Right renal pelvis (tissue), 4 donors: ENCODE measurements at places on chromosomes 1 and 21.

- no peak for DNase-seq
These were observed 62.8 kb downstream of the NGF start for GRCh38 chr1:115275216-115275615.

DNA sequence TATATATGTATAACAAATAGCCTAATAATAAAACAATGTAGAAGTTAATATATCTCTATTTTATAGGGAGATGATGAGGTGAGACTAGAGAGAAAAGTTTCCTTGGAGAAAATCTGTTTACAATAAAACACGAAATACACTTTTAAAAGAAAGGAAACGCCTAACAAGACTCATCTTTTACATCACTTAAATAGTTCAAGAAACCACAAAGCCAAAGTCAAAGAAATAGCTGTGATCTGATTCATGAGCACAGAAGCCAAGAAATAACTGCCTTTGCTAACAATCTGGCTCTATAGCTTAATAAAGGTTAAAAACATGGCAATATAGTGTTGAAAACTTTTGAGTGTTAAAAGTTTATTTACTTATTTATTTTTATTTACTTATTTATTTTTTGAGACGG is 61.5 kb downstream of the TOR3A start:
- no peak for DNase-seq

- no peak for DNase-seq
These were observed 16.3 kb upstream of the ACKR1 start for GRCh38 chr1:159188375-159188788.

DNA sequence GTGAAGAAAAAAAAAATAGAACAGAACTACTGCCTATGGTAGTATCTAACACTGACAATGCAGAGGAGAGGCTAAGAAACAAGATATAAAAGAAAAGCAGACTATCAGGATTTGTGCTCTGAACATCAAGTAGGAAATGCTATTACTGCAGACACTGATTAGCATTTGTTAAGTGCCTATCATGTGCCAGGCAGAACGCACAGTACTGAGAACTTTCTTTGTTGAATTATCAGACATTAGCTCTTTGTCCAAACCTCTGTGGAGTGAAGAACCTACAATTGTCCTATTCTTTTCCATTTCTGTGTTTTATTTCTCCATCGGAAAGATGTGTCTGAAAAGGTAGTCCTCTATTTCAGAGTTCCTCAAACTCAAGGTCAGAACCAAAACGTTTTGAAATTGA is 30.5 kb upstream of the DISP1 start:
- DNase-seq: no peak

GRCh38 chr1:228905701-228906101 is 170.4 kb downstream of the RHOU start:
- DNase-seq: no peak

DNA sequence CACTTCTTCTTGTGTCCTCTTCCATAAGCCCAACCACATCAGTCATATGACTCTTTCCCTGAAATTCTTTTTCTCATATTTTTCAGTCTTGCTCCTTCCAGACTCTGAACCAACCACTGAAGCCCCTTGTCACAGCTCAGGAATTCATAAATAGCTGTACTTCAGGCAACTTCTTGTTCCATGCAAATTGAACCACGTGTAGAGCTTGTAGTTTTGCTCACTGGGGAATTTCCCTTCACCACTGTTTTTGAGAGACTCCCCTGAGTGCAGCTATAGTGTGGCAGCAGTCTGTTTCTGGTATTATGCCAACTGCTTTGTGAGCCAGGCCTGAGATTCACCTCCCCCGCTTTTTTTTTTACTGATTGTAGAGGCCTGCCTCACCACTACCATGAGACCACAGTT is 150.3 kb upstream of the SPAG17 start:
- DNase-seq: no peak

DNA sequence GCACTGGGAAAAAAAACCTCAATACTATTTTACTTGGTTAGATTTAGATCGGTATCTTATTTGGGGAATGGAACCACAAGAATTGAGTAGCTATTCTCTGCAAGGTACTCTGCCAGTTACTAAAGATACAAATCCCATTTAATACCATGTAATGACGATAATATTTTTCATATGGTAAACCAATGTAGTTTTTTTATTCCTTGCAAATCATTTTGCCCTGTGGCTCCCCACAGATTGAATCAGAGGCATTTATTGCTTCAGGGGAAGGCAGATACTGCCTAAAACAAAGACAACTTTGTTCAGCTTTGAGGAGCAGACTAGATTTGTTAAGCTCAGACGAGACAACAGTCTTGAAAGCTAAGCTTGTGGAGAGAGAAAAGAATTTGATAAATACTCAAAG is 226.7 kb upstream of the RUNX1 start:
- DNase-seq: no peak

GRCh38 chr1:245195398-245195797 is 40.6 kb downstream of the KIF26B start:
- no peak for DNase-seq

DNA sequence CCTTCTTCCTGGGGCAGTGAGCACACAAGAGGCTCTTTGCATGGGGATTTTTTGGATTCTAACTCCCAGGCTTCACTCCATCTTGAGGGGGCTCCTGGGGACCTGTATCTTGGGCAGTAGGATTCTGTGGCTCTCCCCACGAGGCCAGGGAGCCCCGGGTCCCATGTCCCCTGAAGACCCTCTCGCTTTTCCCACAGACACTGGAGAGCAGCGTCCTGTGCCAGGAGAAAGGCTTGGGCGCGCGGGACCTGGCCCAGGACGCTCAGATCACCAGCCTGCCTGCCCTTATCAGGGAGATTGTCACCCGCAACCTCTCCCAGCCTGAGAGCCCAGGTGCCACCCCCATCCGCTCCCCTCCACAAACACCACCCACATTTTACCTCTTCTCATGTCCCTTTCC is 735 bp downstream of the CROCC start:
- DNase-seq: no peak

- DNase-seq: no peak
These were observed 30.0 kb downstream of the CAPZB start for GRCh38 chr1:19455353-19455752.

DNA sequence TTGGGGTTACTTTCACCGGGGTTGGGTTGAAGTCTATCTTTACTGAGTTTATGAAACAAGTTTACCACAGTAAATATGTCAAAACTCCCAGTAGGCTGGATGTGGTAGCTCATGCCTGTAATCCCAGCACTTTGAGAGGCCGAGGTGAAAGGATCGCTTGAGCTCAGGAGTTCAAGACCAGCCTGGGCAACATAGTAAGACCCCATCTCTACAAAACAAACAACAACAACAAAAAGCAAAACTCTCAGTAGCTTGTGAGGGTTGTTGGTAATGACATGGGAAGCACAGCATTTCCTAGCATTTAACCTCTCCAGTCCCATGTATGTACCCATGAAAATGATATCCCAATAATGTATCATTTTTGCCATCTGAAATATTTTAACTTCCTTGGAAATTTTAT is 34.7 kb downstream of the GJA5 start:
- no peak for DNase-seq
